NCI-H2029 treated with DMSO at 0.1 percent for 48 hours (cell line): ENCODE measurements at places on chromosomes 7 and 10.
A peak's percentile ranks its signal among the peaks of the same experiment; 100 is the strongest.

DNA sequence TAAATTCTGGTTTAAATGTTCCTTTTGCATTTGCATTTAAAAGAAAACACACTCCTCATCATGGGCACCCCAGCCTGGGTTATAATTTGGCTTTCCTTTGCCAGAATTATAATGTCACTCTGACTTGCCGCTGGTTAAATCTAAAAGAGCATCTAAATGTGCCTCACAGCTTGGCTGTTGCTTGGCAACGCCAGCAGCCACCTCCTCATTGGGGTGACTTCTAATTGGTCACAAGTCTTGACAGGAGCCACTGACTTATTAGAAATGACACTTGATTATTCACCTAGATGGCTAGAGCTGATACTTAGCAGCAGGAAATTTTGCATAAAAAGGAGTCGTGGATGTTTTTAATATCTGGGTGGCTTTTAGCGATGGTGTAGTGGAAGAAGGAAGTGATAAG lies 114.3 kb downstream of the TBXAS1 start:
- no peak for DNase-seq

DNA sequence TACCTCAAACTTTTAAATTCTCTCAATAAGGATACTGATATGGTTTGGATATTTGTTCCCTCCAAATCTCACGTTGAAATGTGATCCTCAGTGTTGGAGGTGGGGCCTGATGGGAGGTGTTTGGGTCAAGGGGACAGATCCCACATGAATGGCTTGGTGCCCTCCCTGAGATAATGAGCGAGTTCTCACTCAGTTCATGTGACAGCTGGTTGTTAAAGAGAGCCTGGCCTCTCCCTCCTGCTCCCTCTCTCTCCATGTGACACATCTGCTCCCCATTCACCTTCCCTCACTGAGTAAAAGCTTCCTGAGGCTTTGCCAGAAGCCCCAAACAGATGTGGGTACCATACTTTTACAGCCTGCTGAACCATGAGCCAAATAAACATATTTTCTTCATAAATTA lies 19.2 kb downstream of the ABCB4 start:
- DNase-seq: no peak

GRCh38 chr10:31694929-31695837 lies 233.4 kb downstream of the ARHGAP12 start:
- no peak for DNase-seq

GRCh38 chr10:130638991-130639390 lies 502.8 kb downstream of the GLRX3 start:
- DNase-seq: no peak

- no peak for DNase-seq
Observed at GRCh38 chr10:84177541-84178141, 4.0 kb downstream of the GPR15LG start.

DNA sequence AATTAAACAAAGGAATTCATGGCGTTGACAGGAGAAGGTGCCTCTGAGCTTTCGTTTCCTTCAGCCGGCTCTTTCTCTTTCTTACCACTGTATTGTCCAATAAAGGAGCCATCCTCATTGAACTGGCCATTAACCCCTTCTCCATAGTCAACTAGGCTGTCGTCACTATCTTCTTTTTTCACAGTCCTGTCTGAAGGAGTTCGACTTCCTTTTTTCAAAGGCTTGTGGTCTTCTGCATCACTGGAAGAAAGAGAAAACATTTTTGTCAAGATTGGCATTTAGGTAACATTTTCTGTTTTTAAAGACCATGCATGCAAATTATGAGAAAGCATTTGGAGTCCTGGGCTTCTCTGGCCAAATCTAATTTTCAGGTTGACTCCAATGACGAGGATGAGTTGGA lies 19.7 kb upstream of the LAMB4 start:
- no peak for DNase-seq

GRCh38 chr10:12949248-12949647 lies 52.3 kb downstream of the CCDC3 start:
- DNase-seq: no peak

- no peak for DNase-seq
Observed at GRCh38 chr10:114401195-114401791, 3.0 kb downstream of the AFAP1L2 start.

DNA sequence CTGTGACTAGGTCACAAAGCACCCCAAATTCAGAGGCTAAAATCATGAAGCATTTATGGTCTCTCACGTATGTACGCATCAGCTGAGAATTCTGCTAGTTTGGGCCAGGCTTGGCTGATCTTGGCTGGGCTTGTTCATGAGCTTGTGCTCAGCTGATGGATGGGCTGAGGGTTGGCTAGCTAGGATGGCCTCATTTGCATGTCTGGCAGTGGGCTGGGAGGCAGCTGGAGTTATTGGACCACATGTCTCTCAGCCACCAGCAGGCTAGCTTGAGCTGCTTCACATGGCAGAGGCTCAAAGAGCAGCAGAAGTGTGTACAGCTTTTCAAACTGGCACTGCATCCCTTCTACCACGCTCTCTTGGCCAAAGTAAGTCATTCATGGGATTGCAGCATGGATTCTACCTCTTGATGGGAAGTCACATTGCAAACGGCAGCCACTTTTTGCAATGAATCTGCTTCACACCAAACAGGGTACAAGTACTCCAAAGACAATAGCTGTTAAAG lies 770.3 kb downstream of the TYW1 start:
- DNase-seq: no peak

DNA sequence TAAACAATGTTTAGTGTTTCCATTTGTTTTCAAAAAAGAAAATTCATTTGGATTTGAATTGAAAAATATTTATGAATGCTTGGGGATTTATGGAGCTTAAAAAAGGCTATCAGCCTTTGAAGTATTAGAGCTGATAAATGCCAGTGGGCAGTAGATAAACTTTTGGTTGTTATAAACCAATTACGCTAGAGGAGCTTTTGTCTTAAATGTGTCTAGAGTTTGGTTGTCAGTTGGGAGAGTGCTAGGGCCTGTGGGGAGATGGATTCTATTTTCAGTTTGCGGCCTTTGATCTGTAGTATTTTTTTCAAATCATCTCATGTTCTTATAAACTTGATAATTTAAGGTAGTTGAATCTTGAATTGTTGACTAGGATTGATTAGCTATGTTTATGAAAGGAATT lies 104.0 kb downstream of the SND1 start:
- no peak for DNase-seq

GRCh38 chr10:62916141-62916603 lies 100.0 kb upstream of the EGR2 start:
- DNase-seq: no peak

GRCh38 chr10:121615435-121615793 lies 17.2 kb upstream of the FGFR2 start:
- DNase-seq: no peak

- DNase-seq: no peak
Observed at GRCh38 chr7:16484453-16485158, 19.1 kb upstream of the SOSTDC1 start.

GRCh38 chr7:154871507-154871906 lies 131.4 kb downstream of the PAXIP1 start:
- DNase-seq: no peak

- DNase-seq: no peak
Observed at GRCh38 chr7:100175296-100175935, 1.8 kb downstream of the GPC2 start.

- no peak for DNase-seq
Observed at GRCh38 chr10:86193841-86194240, 172.8 kb downstream of the GRID1 start.

- DNase-seq: peak; percentile 0
Observed at GRCh38 chr10:93288679-93289634, 193.2 kb downstream of the MYOF start.

DNA sequence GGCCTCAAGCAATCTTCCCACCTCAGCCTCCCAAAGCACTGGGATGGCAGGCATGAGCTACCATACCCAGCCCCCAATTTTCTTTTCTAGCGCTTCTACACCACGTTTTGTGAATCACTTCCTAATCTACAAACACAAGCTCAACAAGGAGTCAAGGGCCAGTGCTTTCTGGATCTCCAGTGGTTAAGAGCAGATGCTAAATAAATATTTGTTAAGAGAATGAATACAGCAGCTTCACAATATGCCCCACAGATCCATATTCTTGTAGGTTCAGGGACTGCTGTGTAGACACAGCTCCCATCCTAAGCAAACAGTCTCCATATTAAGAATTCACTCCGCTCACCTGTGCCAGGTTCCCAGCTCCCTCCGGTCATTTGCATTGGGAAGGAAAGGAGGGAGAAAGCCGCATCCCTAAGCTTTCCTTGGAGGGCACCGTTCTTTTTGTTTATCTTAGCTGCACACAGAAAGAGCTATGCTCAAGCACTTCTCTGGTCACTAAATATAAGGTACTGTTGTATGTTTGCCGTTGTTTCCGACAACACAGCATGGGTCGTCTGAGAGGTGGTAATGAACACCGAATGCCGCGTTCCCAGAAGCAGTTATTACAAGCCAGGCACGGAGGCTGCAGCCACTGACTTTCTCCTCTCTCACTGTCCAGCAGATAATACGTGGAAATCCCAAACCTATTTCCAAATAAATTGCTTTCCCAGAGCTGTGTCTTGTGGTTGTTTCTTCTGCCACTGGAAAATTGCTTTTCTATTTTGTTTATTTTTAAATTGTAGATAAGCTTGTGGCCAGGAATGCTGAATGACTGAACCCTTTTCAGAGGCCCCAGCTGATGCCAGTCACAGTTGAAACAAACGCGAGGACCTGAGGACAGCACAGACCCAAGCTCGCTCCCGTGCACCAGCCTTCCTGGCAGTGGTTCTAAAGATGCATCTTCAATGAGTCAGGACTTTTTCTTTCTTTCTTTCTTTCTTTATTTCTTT lies 217.1 kb downstream of the PRPF18 start:
- DNase-seq: peak; percentile 89

GRCh38 chr10:29151005-29151404 lies 137.9 kb upstream of the LYZL1 start:
- no peak for DNase-seq

DNA sequence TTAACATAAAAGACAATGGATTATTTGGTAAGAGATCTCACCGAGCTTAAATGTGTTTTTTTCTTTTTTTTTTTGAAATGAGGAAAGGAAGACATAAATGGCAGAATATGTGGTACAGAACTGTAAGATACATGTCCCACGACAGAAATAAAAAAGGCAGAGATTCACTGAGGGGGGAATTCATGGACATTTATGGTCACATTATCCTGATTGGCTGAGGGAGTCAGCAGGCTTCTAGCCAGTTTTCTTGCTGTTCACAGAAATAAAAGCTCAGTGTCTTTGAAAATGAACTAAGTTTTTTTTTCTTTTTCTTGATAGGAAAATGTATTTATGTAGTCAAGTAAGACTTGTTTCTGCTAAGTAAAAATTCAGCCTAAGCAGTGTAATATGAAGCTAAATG lies 8.2 kb upstream of the FAS start:
- DNase-seq: no peak

- no peak for DNase-seq
Observed at GRCh38 chr7:113392841-113393540, 274.6 kb upstream of the SMIM30 start.

- no peak for DNase-seq
Observed at GRCh38 chr10:34121125-34121753, 693.9 kb downstream of the PARD3 start.

- no peak for DNase-seq
Observed at GRCh38 chr10:11303361-11304170, 285.9 kb downstream of the CELF2 start.

DNA sequence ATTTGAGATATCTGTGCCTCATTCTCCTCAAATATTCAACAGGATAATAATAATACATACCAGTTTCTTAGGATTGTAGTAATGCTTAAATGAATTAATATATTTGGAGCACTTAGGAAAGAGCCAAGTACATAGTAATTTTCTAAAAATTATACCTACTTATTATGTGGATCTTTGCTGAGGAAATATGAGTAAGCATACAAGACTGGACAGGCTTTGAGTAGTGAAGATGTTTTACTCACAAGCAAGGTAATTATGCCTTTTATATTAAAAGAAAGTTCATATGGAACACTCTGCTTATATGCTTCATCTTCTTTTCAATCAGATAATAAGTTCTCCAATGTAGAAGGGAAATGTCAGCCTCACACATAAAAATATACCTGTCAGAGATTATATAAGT lies 337.5 kb upstream of the KAT6B start:
- no peak for DNase-seq

DNA sequence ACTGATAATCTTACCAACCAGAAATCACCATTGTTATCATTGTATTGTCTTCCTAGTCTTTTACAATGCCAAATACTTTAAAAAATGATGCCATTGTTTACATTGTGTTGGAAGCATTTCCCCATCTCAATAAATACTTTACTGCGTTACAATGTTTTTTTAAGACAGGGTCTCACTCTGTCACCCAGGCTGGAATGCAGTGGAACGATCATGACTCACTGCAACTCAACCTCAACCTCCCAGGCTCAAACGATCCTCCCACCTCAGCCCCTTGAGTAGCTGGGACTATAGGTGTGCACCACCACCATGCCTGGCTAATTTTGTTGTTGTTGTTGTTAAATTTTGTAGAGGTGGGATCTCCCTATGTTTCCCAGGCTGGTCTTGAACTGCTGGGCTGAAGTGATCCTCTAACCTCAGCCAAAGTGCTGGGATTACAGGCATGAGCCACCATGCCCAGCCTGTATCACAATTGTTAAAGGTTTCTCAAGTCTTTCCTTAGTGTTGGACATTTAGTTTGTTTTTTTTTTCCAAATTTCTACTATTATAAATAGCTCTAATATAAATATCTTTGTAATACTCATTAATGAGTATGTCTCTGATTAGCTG lies 13.5 kb downstream of the LRMDA start:
- no peak for DNase-seq

GRCh38 chr7:19480383-19480782 lies 228.5 kb downstream of the POLR1F start:
- no peak for DNase-seq

DNA sequence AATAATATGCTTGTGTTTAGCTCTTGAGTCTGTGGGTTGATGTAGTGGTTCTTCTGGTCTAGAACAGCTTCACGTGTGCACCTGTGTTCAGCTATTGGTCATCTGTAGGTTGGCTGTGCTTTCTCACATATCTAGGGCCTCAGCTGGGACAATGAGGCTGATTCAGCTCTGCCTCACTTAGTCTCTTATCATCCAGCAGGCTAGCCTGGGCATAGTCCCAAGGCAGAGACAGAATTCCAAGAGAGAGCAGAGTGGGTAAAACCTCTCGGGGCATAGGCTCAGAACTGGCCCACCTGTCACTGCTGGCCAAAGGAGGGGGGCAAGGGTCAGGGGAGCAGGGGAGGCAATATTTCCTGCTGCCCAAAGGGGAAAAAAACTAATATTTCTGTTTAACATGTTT lies 32.0 kb upstream of the MXI1 start:
- no peak for DNase-seq
